ENCODE measurements at places on chromosomes 3 and 15.

- no peak for DNase-seq
These were observed 630 bp downstream of the SNRK start for GRCh38 chr3:43286841-43287499.

DNA sequence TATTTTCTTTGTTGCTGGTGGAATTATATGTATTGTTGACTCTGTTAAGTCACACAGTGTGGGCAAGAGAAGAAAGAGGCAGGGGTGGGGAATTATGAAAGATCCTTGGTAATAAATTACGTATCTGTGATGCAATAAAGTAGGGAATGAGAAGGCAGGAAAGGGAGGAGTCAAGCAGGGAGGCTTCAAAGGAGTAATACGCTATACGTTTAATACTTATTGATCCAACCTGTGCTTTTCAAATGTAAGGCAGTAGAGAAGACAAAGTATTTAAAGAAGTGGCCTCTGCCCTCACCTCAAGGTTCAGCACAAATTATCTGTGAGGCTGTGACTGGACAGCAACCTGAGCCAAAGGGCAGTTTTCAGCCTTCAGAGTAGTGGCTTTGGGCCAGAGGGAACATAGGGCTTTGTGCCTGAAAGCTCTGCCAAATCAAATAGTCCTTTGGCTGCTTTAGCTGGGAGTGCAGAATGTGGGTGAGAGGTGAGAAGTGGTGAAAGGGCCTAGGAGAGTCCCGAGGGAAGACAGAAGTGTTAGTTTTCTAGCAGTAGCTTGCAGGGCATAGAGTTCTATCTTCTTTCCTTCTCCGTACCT lies 1.2 kb upstream of the PLIN1 start:
- no peak for DNase-seq

- no peak for DNase-seq
These were observed 123.4 kb upstream of the PRR20G start for GRCh38 chr3:127411083-127411727.

GRCh38 chr3:22728406-22728805 lies 474.7 kb upstream of the UBE2E2 start:
- no peak for DNase-seq

DNA sequence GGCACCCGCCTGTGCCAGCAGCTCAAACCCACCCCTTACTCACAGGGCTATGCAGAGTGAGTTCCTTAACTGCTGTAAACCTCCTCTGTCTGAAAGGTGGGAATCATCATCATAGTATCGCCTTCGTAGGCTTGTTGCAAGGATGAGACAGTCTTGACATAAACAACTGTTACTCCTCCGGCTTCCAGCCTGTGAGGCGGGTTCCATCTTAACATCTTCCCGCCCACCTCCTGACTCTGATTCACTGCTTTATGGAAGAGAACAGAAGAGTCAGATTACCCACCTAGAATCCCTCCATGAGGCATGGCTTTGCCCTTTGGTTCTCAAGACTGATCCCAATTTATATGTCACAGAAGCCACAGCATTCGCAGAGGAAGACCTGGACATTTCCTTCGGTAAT lies 21.9 kb downstream of the POLR2M start:
- DNase-seq: no peak

- DNase-seq: no peak
These were observed 81.2 kb upstream of the TCF12 start for GRCh38 chr15:56837273-56837672.

GRCh38 chr3:87082796-87083440 lies 92.0 kb upstream of the VGLL3 start:
- peak; percentile 12 for DNase-seq

DNA sequence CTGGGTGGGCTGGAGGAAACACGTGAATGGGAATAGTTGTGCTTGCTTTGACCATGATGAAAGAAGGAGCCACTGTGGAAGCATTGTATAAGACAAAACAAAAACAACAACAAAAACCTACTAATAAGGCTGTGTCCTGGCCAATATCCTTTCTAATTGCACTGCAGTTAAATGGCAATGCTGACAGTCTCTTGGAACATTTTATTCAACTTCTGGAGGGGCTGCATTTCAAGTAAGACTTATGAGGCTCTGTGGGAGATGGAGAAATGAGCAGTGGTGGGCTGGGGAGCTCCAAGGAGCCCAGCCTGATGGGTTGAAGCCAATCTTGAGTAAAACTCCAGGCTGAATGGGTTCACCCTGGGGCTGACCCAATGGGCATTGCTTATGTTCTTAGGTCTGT lies 99.8 kb upstream of the ROPN1 start:
- DNase-seq: no peak

DNA sequence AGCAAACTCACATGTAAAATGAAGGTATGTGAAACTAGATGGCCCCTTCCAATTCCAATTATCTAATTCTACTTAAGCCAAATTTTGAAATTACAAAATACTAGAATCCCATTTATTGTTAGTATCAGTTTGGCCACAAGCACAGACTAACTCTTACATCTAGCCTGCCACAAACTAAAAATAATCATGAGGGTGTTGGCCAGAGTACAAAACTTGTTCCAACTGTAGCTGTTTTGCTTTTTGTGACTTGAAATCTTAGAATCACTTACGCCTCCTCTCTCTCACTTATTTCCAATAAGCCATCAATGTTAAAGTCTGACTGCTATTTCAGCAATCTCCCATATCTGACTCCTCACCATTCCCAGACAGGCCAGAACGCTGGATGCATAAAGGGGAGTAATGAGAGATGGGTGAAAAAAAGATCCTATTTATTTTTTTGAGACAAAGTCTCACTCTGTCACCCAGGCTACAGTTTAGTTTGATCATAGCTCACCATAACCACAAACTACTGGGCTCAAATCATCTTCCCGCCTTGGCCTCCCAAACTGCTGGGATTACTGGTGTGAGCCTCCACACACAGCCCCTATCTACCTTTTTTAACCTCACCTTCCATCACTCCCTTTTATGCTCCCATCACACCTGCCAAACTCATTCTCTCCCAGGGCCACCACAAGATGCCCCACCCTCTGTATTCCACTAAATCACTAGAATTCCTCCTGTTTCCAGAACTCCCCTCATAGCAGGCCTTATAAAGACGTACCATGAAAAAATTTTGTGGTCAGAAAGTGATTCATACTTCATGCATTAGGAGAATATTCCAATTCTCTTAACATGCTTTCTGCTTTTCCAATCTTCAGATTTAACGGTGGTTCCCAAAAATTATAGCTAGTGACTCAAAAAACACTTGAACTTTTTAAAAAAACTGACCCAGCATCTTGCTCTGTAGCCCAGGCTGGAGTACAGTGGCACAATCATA lies 36.5 kb downstream of the ATOSA start:
- DNase-seq: no peak

DNA sequence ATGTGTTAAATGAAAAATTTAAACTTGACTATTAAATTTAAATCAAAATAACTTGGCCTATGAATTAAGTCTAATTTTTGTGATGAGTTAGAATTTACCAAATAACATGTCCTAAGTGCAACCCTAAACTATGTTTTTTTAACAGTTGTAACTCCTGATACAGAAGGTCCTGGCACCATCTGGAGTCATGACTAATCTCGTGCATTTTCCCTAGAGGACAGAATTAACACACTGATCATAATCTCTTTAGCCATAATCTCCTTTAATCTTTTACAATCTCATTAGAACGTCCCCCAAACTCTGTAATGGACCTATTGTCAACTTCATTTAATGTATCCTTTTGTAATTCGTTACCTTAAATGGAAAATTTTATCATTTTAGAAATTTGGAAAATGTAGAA lies 100.6 kb downstream of the SUCNR1 start:
- no peak for DNase-seq

DNA sequence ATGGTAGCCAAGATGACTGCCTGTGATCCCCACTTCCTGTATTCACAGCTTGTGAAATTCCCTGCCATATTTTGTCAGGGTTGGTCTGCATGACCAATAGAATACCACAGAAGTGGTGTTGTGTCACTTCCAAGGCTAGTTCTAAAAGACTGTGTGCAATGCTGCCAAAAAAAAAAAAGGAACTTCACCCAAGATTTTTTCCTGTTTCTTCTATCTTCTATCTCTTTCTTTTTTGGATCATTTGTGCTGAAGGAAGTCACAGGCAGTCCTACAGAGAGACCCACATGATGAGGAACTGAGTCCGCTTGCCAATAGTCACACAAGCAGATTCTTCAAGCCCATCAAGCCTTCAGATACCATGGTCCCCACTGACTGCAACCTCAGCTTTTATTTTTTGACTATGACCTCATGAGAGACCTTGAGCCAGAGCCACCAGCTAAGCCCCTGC lies 18.1 kb upstream of the RAF1 start:
- no peak for DNase-seq

DNA sequence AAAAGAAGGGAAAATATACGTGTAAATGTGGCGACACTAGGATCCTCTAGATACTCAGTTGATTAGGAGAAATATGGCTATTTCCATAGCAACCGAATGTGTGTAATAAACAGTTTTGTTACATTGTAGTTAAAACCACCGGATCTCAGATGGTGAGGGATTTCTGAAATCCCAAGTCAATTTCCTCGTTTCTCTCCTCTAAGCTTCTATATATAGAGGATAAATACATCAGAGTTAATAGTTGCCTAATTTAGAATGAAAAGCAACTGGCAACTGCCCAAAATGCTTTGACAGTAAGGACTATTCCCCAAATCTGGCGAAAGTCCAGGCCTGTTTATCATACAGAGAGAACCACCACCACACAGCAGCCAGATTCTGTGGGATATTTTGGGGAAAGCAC lies 112.6 kb downstream of the GABRB3 start:
- no peak for DNase-seq

DNA sequence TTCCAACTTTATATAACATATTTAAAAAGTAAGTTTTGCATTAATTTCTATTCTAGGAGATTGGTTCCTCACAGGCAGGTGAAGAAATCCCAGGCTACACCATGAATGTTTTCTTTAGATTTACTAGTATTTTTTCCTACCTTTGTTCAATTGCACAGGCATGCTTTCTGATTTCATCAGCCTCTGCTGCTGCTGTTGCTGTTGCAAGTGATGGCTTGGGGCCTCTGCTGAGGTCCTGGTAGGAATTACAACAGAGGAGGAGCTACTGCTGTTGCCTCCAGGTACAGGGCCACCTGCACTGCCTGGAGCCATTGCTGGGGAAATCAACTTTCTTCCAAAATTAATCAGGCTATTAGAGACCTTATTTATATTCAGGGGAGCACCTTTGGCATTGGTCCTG lies 353.3 kb downstream of the PLCL2 start:
- DNase-seq: no peak

DNA sequence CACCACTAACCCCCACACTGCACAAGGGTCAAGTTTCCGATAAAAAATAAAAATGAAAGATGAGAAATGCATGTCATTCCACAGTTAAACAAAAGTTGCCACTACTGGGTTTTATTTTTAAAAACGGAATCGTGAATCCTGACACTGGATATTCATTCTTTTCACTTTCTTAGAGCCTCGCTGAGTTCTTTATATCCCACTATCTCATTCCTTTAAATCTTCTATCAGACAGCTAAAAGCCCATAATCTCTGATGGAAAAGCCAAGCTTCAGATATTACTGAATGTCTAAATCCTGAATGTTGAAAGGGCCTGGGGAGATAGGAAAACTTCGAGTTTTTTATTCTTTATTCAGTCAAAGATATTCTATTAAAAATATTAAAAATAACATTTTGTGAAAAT lies 11.7 kb downstream of the RIOX2 start:
- no peak for DNase-seq

- no peak for DNase-seq
These were observed 78.8 kb upstream of the MEX3B start for GRCh38 chr15:82124331-82125263.

GRCh38 chr3:156648086-156648485 lies 26.3 kb upstream of the TIPARP start:
- DNase-seq: no peak

DNA sequence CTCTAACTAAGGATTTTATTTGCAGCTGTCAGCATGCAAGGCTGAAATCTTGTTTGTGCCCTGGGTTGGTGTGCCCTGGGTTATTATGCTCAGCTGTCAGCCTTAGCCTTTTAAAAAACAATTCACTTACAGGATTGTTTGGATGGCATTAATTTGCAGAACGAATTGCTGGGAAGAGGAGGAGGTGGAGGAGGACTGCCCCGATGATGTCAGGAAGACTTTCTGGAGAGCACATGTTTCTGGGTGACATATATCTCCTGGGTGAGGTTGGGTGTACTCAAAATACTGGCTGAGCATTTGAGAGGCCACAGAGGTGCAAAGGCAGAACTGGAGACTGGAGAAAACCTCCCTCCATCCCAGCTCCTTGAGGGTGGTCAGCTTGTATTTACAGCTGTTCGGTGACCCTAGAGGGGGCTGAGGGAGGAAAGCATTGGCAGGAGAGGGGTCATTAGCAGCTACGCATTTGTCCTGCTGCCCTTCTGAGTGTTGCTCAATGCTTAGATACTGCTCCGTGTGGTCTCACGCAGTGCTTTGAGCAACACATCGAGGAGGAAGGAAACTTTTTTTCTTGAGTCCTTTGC lies 59.8 kb upstream of the PSMD6 start:
- no peak for DNase-seq

GRCh38 chr3:150742679-150743078 lies 20.3 kb downstream of the SIAH2 start:
- no peak for DNase-seq

GRCh38 chr3:131582438-131582837 lies 79.7 kb upstream of the MRPL3 start:
- no peak for DNase-seq

DNA sequence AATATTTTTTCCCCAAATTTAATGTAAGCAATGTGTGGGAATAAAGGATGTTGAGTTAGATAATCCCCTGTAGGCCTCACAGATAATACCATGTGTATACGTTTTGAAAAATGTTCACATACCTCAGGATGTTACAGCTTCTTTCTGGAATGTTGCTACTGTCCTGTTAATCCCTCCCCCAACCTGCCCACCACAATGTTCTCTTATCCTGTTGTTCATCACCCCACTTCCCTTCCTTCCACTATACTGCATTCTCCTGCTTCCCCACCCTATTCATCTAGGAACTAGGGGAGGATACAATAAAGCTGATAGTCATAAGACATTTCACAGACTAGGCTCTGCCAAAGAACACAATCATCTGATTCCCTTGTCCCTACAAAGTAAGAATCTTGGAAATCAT lies 92.1 kb downstream of the IGF2BP2 start:
- no peak for DNase-seq

DNA sequence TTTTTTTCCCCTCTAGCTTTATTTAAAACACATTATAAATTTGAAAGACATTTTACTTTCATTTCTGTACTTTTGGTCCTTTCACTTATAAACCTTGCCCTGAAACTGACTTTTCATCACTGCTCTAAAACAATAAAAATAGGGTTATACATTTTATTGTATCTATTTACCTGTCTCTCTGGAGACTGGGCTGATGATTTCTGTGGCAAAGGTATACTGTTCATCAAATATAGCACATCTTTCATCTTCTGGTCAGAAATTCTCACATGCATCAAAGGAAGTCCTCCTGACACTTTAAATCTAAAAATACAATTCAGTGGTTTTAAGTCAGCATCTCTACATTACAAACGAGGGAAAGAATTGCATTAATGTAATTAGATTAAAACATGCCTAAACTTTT lies 86.1 kb downstream of the VPS13C start:
- DNase-seq: no peak

All from T1000 (cell line).